Spleen (tissue), 13 donors: ENCODE measurements at places on chromosomes 2 and 18. TPM values are rescaled to one million over a fixed set of nuclear protein-coding genes. Genes with fewer than 3 reads are reported as not detected.

DNA sequence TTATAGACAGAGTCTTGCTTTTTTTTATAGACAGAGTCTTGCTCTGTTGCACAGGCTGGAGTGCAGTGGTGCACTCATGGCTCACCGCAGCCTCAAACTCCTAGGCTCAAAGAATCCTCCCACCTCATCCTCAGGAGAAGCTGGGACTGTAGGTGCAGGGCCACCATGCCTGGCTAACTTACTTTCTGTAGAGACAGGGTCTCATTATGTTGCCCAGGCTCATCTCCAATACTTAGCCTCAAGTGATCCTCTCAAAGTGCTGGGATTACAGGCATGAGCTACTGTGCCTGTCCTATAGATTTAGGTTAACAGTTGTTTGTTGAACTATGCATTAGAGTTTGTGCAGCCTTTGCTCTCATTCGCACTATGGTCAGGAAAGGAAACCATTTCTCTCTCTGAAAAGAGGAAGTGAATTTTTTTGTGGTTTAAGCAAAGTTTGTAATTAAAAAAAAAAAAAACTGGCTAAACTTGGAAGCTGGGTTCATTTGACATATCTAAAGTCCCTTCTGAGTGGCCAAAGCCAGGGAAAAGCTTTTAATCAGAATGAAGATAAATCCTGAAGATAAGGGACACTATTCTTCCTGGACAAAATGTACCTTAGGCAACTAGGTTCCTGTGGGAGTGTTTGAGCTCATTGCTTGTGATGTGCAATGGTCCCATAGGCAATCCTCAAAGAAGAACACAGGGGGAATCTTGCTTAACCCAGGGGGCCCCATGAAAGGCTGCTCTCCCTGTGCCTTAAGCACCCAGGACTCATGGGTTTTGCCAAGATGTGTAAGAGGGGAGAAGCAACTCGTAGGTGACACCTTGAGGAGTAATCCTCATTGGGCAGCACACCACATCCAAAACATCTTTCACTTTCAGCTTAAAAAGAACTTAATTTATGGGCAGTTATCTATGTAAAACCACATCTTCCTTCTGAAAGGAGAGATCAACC lies 201.7 kb downstream of the MREG start:
- no peak overlapping the region for H3K4me3 ChIP-seq
- H3K4me1 ChIP-seq, result peaks cover 22% of the 10 kb centered on the region
- DNase-seq, result no peak
- no peaks in the 10 kb centered on the region for H3K36me3 ChIP-seq
- H3K27ac ChIP-seq, result no peak overlapping the region

DNA sequence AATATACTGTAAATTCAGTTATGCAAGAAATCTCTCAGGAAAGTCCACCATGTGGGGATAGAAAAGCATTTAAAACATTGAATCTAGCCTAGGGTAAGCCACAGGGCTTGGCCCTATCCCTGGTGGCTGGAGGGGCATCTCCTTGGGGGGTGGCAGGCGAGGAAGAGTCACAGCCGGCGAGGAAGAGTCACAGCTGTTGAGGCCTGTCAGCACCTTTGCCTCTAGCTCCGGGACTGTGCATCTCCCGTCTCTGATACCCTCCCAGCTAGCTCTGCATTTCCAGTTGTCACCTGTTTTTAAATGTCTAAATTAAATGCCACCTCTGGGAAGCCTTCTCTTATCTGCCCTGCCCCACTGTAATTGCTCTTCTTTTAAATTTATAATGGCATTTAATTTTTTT lies 276.7 kb downstream of the ZNF407 start:
- no peak overlapping the region for H3K4me3 ChIP-seq
- H3K4me1 ChIP-seq, result no peaks in the 10 kb centered on the region
- no peak for DNase-seq
- no peaks in the 10 kb centered on the region for H3K36me3 ChIP-seq

GRCh38 chr18:653512-653911 lies 3.9 kb upstream of the TYMS start:
- no peaks in the 10 kb centered on the region for H3K36me3 ChIP-seq
- H3K27me3 ChIP-seq, result no peaks in the 10 kb centered on the region
- no peak overlapping the region for H3K27ac ChIP-seq
- peaks cover 4% of the 10 kb centered on the region for H3K4me1 ChIP-seq
- DNase-seq, result no peak
- no peak overlapping the region for H3K4me3 ChIP-seq

DLX2 gene
- total RNA-seq, result not detected

GRCh38 chr2:194015751-194016150 lies 1641.3 kb upstream of the SLC39A10 start:
- H3K4me3 ChIP-seq, result no peak overlapping the region
- no peak for DNase-seq
- H3K36me3 ChIP-seq, result no peaks in the 10 kb centered on the region
- H3K4me1 ChIP-seq, result no peaks in the 10 kb centered on the region

DNA sequence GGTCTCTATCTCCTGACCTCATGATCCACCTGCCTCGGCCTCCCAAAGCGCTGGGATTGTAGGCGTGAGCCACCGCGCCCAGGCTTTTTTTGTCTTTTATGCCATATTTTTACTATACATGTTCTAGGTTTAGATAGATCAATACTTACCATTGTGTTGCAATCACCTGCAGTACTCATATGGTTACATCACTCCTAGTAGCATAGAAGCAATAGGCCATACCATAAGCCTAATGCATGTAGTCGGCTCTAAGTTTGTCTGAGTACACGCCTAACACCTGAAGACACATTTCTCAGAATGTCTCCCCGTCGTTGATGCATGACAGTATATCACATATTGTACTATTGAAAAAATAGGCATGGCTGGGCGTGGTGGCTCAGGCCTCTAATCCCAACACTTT lies 27.1 kb upstream of the TGIF1 start:
- H3K4me1 ChIP-seq, result no peaks in the 10 kb centered on the region
- no peak overlapping the region for H3K27ac ChIP-seq
- H3K36me3 ChIP-seq, result no peaks in the 10 kb centered on the region
- DNase-seq, result no peak
- no peaks in the 10 kb centered on the region for H3K27me3 ChIP-seq

DNA sequence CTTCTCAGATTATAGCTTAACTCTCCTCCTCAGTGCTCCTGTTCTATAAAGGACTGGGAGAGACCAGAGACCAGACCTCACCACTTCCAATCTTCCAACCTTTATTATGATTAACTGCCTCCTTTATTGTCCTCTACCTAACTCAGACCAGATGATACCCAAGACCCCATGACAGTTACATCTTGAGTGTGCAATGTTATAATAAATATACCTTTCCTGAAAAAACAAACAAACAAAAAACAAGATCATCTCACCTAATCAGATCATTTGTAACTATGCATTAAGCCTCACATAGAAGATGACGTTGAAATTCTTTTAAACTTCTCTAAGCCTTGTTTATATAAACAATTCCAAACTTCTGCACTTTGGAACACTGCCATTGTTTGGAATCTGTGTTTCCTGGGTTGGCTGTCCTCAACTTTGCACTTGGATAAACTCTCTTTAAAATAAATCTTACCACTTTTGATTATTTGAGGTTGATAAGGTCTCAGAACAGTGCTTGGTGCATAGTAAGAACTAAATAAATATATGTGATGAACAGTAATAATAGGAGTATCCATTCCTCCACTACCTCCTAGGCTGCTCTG lies 342.7 kb downstream of the TDRD15 start:
- DNase-seq, result no peak
- H3K27me3 ChIP-seq, result no peaks in the 10 kb centered on the region
- H3K27ac ChIP-seq, result no peak overlapping the region
- H3K4me3 ChIP-seq, result no peak overlapping the region
- no peaks in the 10 kb centered on the region for H3K4me1 ChIP-seq
- no peaks in the 10 kb centered on the region for H3K36me3 ChIP-seq

VIT gene
- total RNA-seq, result not detected

DNA sequence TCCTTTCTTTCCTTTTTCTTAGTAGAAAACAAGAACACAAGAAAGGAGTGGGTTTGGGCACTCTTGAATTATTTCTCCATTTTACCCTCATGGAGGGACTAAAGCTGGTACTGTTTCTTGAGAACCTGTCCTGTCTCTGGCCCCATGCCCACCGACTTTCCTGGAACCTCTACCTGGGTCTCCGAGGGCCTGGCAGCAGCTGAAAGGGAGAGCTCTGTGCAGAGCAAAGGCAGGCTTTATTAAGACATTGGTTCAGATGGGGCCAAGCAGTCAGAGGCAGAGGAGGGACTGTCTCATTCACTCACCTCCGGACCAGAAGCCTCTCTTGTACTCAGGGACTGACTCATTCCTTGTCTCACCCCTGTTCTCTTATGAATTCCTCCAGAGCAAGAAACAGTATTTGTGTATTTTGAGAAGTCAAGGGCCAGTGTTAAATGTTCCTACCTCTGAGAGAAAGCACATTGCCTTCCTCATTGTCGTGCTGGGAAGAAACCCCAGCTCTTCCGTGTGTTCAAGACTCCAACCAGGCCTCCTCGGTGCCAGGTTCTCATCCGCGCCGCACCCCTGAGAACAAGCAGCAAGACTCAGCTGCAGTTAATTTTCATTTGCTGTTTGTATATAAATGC lies 201.9 kb upstream of the NT5C1B start:
- H3K27ac ChIP-seq, result no peak overlapping the region
- H3K27me3 ChIP-seq, result no peaks in the 10 kb centered on the region
- no peaks in the 10 kb centered on the region for H3K36me3 ChIP-seq
- H3K4me3 ChIP-seq, result no peak overlapping the region

DNA sequence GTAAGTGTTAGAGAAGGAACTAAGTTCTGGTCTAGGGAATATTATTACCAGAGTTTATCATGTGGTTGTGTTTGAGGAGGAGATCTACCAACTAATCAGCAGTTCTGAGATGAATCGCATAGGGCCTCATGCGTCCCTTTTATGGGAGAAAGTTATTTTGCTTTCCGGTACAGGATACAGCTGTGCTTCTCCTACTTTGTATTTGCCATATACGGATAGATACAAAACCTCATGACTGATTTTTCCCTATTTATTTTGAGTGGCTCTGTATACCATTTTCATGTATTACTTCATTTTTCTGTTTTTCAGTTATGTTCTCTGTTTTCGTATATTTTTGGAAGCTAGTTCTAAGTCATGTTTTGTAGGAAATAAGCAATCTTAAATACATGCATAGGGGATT lies 66.8 kb downstream of the ACSL3 start:
- no peak overlapping the region for H3K27ac ChIP-seq
- DNase-seq, result no peak
- H3K4me1 ChIP-seq, result no peaks in the 10 kb centered on the region

DNA sequence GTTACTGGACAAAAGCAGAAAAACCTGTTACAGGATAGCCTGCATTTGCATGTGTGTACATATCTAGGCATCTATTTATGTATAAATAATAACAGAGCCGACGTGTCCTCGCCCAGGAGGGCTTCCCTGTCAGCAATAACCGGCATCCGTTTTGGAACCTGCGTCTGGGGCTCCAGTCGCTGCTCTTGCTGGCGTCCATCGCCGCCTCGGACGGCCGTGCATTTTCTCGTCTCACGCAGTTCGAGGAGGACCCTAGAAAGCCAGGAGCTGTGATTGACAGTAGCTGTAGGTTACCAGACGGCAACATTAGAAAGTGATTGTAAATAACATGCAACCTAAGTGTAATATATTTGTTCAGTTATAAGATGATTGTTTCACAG lies 132.6 kb downstream of the NFATC1 start:
- peaks cover 35% of the 10 kb centered on the region for H3K4me1 ChIP-seq
- peak; percentile 70 for DNase-seq

DNA sequence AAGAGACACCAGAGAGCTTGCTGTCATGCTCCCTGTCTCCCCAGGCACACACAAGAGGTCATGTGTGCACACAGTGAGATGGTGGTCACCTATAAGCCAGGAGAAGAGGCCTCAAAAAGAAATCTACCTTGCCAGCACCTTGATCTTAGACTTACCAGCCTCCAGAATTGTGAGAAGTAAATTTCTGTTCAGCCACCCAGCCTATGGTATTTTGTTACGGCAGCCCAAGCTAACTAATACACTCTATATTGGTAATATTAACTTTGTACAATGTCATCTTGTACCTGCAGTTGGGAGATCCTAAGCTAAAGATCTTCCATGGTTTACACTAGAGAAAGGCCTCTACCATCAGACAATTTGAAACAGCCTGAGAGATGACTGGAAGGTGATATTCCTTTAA lies 21.2 kb downstream of the RTN4 start:
- H3K4me1 ChIP-seq, result peaks cover 91% of the 10 kb centered on the region
- no peak overlapping the region for H3K4me3 ChIP-seq
- no peaks in the 10 kb centered on the region for H3K27me3 ChIP-seq
- H3K36me3 ChIP-seq, result no peaks in the 10 kb centered on the region
- no peak overlapping the region for H3K27ac ChIP-seq

DNA sequence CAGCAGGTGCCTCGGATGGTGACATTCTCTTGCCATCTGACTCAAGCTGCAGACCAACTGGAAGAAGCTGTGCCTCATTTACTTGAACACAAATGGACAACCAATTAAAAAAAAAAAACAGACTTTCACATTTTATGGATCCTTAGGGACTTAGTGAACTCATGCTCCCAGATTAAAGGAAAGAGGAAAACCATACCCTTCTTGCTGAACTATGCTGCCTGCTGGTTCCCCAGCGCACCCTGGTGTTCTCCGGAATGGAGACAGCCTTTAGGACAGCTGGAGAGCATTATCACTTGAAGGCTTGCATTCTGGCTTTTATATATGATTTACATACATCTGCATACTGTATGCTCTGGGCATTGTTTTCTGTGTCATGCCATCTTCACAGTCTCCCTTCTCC lies 370.7 kb downstream of the SLC4A3 start:
- no peak overlapping the region for H3K27ac ChIP-seq
- no peaks in the 10 kb centered on the region for H3K27me3 ChIP-seq

DNA sequence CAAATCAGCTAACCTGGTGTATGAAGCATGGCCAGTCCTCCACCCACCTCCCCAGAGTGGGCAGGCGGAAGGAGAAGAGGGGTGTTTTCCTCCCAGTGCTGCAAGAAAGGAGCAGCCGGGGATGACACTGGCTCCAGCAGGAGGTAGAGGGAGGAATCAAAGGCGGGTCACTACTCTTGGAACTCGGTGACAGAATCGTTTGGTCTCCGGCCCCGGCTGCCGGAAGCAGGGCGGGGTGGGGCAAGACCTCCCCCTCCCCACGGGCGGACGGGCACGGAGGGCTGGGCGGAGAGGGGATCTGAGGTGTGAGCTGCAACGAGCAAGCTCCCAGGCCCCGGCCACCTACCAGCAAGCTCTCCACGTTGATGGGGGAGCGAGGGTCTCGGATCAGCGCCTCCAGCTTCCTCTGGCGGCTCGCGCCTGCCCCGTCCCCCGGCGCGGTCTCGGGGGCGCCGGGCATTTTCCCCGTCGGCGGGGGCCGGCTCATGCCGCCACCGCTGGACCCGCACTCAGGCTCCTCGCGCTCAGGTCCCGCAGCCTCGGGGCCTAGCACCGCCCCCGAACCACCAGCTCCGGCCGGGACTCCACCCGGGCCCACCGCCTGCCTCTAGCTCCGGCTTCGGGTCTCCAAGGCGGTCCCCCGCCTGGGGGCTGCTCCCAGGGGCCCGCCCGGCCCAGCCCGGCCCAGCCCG lies 640 bp downstream of the ROCK2 start:
- H3K4me1 ChIP-seq, result peaks cover 60% of the 10 kb centered on the region
- DNase-seq, result peak; percentile 91
- H3K36me3 ChIP-seq, result no peaks in the 10 kb centered on the region
- peak overlapping the region; percentile 98 for H3K4me3 ChIP-seq
- no peaks in the 10 kb centered on the region for H3K27me3 ChIP-seq

GRCh38 chr2:190807886-190808285 lies 72.7 kb upstream of the GLS start:
- no peak overlapping the region for H3K4me3 ChIP-seq
- no peak overlapping the region for H3K27ac ChIP-seq
- H3K27me3 ChIP-seq, result no peaks in the 10 kb centered on the region
- DNase-seq, result no peak

GRCh38 chr2:143725400-143725799 lies 596.2 kb downstream of the ARHGAP15 start:
- H3K36me3 ChIP-seq, result peaks cover 33% of the 10 kb centered on the region
- H3K27me3 ChIP-seq, result no peaks in the 10 kb centered on the region
- DNase-seq, result no peak

NMUR1 gene
- 4.6 TPM for total RNA-seq
